Retinal pigment epithelial cell (primary cell): ENCODE measurements at places on chromosomes 11 and 22.
A peak's percentile ranks its signal among the peaks of the same experiment; 100 is the strongest.

DNA sequence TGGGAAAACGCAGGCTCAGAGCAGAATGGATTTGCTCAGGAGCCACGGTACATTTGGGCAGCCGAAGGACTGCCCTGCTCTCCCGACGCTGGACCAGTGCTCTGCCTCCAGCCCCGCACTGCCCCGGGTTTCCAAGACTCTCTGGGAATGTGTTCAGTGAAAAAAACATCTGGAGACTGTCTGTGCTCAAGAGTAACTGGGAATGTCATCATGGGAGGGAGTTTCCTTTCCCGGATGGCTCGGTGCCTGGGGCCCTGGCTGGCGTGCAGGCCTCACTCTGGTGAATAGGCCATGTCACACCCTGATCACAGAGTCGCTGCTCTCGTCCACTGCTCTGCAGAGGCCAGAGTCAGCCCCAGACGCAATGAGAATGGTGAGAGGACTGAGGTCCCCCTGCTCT is 9.8 kb upstream of the APOL6 start:
- DNase-seq: no peak

GRCh38 chr11:67441731-67442351 is 1.4 kb downstream of the CORO1B start:
- DNase-seq: no peak

GRCh38 chr11:122139595-122139866 is 23.5 kb upstream of the BLID start:
- no peak for DNase-seq

- no peak for DNase-seq
These were observed 29.7 kb upstream of the PCF11 start for GRCh38 chr11:83127310-83127637.

GRCh38 chr22:26656891-26657851 is at the start of gene MIAT:
Gene MIAT, plus strand, starts transcription at chr22:26657588.
- DNase-seq: no peak

GRCh38 chr11:130034236-130034635 is 31.6 kb upstream of the PRDM10 start:
- DNase-seq: no peak

- DNase-seq: no peak
These were observed 19.9 kb upstream of the BBOX1 start for GRCh38 chr11:27020751-27021150.

DNA sequence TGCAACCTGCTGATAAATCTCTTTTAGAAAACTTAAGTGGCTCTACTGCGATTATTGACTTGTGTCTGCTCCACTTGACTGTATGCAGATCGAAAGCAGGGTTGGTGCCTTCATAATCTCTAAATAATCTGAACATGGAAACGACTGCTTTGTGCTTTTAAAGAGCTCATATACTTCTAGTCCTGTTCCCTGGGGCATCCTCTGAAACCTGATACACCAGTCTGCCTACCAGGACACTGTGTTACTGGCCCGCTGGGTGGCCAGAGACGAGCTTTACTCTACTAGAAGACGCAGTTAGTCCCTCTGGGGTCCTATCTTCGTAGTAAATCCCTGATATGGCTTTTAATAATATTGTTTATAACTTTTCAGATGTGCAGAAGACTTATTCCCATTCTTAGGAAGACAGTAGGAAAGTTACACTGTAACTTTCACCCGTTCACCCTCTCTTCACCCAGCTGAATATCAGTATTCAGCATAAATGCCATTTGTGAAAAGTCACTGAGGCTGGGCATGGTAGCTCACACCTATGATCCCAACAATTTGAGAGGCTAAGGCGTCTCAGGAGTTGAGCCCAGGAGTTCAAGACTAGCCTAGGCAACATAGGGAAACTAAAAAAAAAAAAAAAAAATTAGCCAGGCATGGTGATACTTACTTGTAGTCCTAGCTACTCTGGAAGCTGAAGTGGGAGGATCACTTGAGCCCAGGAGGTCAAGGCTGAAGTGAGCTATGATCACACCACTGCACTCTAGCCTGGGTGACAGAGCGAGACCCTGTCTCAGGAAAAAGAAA is 9.0 kb upstream of the HTR3B start:
- no peak for DNase-seq

GRCh38 chr22:38871360-38872171 is 450 bp downstream of the CBX6 start:
- DNase-seq: no peak

DNA sequence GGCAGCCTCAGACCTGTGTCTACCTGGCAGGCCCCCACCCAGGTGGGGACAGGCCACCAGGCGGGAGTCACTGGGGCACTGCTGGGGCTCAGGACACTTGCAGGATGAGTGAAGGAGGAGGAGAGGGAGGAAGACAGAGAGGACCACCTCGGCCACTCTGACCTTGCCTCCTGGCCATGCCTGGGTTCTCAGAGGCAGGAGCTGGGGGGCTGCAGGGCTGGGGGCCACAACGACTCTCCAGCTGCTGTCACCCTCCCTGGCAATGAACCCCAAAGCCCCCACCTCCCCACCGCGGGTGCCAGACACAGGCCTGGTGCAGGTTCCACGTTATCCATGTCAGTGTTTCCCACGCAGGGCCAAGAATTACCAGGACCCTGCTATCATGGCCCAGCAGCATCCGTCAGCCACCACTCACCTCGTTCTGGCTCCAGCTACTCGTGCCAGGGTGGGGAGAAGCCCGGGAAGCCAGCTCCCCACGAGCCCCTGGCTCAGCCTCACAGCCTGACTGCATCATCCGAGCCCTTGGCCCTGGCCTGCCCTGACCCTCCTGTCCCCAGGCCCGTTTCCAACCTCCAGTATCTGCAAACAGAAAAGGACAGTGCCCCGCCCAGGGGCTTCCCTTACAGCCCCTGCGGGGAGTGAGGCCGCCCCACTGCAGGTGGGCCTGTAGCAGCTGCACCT is 62.4 kb downstream of the BRD1 start:
- DNase-seq: no peak

GRCh38 chr11:6387811-6388599 is 2.3 kb upstream of the SMPD1 start:
- no peak for DNase-seq

GRCh38 chr22:49202226-49202625 is 625.4 kb downstream of the BRD1 start:
- DNase-seq: no peak

GRCh38 chr11:29751618-29752017 is 265.2 kb downstream of the KCNA4 start:
- no peak for DNase-seq

DNA sequence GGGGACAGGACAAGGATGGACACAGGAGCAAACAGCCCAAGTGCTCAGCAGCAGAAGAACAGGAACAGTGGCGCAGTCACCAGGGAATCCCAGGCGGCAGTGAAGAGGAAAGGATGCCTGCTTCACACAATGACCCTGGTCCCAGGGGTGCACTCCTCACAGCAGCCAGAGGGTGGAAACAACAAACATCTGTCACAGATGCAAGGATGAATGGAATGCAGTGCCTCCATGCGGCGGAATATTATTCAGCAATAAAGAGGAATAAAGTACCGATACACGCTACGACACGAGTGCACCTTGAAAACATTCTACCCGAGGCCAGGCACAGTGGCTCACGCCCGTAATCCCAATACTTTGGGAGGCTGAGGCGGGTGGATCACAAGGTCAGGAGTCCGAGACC is 12.7 kb downstream of the CSNK1E start:
- DNase-seq: no peak

DNA sequence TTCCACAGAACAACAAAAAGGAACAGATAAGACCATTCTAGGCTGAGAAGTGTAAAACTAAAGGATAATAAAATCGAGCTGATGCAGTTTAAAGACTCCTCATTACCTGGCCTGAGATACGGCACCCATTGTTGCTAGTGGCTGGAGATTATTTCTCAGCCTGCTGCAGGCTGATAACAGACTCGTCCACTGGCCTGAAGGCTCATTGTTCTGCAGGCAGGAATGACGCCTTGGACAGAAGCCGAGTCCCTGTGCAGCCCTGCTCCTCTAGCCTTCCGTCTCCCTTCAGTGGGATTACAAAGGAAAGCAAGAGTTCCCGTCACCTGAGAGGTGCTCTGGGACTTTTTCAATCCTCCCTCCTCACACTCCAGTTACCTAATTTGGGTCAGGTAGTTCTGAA is 1065.3 kb downstream of the OPCML start:
- no peak for DNase-seq

DNA sequence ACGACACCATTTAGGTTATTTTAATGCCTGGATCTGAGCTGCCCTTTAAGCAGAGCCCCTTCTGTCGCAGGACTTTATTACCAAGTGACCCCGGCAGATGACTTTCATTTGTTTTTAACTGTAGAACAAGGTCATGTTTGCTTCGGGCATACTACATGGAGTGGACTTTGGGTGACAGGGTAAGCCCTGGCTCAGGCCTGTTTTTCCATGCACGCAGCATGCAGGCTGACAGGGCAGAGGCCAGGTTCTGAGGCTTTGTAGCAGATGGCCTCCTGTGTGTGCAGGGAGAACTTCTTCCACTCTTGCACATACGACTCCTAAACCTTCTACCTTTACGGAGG is 50.5 kb downstream of the SNX19 start:
- no peak for DNase-seq

DNA sequence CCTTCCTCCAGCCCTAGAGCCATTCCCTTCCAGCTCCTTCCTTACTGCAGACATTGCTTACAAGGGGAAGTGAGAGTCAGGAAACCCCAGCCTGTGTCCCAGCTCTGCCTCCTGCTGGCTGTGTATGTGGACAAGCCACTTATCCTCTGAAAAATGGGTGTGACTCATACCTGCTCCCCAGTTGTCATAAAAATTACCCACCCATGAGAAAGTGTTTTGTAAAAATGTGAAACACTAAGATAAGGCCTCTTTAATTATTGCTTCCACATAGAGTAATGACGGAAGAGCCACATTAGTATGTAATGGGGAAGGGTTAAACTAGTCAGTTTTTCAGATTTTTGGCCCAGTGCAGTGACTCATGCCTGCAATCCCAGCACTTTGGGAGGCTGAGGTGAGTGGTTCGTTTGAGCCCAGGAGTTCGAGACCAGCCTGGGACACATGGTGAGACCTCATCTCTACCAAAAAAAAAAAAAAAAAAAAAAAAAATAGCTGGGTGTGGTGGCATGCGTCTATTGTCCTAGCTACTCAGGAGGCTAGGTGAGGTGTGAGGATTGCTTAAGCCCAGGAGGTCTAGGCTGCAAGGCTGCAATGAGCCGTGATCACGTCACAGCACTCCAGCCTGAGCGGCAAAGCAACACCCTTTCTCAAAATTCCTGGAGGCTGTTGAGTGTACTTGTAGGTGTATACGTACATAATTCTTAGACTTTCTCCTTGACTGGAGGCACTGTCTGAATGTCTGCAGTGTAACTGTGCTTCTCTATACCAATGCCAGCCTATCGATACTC is 84.9 kb downstream of the CTTN start:
- peak; percentile 81 for DNase-seq

DNA sequence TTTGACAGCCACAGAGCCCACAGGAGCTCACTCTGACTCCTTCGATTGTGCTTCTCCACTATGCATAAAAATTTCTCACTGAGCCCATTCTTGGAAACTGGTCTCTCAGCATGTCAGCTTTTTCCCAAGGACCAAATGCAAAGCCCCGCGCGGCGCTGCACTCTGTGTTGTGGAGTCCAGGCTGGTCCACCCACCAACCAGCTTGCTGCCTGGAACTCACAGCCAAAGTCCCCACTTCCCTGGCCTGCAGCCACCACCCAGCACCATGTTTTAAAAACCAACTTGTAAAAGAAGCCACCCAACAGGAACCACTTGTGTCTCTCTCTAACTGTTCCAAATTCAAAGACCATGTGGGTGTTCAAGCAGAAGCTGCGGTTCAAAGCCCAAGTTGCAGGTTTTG is 124.4 kb downstream of the SPATA19 start:
- no peak for DNase-seq

DNA sequence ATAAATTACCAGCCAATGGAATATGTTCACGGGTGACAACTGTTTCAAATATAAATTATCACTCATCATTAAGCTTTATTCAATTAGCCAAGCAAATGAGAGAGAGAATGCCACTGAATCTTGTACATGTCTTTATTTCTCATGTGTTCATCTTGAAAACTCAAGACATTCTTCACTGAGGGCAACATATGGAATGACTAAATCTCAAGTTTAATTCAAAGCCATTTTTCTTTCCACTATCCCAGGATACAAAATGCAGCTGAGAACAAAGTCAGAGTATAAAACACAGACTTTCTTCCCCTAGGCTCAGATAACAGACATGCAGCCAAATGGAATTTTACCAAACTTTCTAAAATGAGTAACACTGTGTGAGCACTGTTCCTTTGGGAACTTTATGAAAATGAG is 12.1 kb upstream of the BBOX1 start:
- DNase-seq: no peak

DNA sequence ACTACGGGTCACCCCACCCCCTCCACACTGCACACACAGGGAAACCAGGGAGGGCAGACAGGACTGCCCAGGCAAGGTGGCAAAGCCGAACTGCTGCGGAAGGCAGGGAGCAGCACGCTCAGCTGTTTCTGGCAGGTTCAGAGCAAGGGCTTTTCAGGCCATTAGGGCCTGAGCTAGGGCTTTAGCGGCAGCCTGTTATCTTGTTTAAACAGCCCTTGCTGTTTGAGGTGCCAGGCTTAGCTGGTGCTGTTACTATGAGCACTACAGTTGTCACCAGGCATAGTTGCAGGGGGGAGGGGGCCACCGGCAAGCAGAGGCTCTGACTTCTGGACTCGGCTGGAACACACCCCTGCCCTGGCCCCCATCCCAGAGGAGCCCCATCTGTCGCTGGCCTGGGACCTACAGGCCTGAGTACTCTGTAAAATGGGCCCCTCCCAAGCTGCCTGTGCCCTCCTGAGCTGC is 34.9 kb downstream of the RSPH14 start:
- no peak for DNase-seq

DNA sequence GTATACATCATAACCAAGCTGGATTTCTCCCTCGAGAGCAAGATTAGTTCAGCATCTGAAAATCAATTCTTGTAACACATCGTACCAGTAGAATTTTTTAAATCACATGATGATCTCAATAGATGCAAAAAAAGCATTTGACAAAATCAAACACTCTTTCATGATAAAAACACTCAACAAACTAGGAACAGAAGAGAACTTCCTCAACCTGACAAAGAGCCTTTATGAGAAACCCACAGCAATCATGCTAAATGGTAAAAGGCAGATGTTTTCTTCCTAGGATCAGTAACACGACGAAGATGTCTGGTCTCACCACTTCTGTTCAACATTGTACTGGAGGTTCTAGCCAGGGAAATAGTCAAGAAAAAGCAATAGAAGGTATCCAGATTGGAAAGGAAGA is 34.1 kb upstream of the TMPRSS4 start:
- no peak for DNase-seq

DNA sequence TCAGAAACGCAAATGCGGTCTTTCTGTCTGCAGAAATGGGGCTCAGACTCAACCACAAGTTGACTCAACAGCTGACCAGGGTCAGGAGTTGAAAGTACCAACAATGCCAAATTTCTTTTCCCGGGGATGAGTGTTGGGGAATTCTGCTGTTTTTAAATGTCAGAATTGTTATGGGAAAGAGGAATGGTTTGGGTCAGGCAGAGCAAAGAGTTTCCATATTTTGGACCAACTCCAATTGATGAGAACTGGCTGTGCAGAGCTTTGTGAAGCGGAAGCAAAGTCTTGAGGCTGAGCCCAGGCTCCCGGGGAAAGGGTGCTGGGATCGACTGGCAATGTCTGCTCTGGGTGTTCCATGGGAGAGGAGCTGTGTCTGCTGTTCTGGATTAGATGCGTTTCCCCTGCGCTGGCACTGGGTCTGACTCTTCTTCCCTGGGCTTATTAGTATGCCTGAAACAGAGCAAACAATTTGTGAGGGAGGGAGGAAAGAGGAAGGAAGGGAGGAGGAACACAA is 36.2 kb downstream of the TXN2 start:
- peak; percentile 26 for DNase-seq
